Right atrium auricular region (tissue), 2 donors: ENCODE measurements at places on chromosomes 4 and X. TPM values are rescaled to one million over a fixed set of nuclear protein-coding genes. Genes with fewer than 3 reads are reported as not detected.

- no peak for DNase-seq
These were observed 90.0 kb upstream of the AFAP1 start for GRCh38 chr4:8029689-8030088.

HSPA4L gene
- total RNA-seq: 4.9 TPM

DNA sequence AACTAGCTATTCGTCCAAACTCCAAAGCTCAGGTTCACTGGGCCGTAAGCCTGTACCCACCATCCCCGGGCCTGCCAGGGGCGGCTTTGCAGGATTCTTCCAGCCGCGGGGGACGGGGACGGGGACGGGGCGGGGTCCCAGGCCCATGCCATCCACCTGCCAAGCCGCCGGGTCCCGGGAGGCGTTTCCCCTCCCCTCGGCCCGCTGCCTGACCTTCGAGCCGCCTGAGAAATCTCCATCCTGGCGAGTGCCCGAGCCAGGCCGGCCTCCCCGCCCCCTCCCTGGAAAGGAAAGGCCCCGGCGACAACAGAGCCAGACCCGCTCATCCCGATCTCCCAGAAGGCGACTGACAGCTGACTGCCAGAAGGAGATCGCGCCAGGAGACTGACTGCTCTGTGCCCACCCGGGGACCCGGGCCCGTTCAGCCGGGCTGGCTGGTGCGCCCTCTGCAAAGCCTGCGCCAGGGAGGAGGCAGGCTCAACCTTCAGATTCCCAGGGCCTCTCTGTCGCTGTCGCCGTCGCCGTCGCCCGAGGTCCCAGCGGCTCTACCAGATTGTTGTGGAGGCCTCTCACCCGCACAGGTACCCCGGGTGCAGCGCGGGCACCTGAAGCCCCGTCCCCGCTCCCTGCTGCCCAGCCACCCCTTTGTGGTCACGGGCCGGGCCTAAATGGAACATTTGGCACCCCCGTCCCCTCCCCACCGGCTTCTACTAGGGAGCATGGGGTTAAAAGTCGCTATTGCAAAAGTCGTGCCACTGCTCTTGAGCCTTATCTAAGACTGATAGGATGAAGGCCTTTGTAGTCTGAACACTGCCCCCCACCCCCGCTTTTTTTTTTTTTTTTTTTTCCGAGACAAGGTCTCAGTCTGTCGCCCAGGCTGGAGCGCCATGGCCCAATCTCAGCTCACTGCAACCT, at the start of gene RGN:
Gene RGN, plus strand, starts transcription at position 315 of the 915 bp plus-strand sequence. CDS start 2,702 bp downstream, outside the sequence.
- DNase-seq: no peak

GRCh38 chr4:68147079-68147478, 17.4 kb upstream of the TMPRSS11F start:
- DNase-seq: no peak

- no peak for DNase-seq
These were observed 290.9 kb upstream of the LDB2 start for GRCh38 chr4:17189401-17189720.

DNA sequence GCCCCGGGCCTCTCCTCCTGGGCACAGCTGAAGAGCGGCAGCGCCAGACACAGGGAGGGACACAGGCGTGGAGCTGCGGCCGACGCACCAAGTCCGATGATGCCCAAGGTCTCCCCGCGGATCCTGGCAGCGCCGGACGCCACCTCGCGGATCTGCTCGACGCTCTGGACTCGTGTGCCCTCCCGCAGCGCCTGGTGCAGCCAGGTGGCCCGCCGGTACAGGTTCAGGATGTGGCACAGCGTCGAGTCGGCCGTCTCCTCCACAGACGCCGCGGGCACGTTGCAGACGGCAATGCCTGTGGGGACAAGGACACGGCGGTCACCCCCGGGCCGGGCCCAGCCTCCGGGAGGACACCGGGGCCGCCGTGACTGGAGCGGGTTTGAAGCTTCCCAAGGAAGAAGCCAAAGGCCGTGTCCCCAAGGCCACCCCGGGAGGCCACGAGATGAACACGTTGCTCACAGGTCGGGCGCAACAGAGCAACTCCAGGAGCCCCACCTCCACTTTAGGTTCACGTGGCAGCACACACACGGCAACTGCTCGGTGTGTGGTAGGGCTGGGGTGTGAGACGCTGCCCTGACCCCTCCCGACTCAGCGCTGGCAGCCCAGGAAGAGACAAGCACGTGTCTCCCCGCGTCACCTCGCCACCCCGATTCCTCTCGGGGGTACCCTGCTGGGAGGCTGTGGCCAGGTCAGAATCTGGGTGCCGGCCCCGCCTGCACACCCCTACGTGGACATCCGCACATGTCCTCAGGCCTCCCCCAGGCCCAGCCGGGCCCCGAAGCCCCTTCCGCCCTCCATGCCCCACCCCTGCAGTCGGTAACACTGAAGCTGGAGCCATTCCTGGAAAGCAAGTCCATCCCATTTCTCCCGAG, 23.4 kb downstream of the CTBP1 start:
- no peak for DNase-seq

DNA sequence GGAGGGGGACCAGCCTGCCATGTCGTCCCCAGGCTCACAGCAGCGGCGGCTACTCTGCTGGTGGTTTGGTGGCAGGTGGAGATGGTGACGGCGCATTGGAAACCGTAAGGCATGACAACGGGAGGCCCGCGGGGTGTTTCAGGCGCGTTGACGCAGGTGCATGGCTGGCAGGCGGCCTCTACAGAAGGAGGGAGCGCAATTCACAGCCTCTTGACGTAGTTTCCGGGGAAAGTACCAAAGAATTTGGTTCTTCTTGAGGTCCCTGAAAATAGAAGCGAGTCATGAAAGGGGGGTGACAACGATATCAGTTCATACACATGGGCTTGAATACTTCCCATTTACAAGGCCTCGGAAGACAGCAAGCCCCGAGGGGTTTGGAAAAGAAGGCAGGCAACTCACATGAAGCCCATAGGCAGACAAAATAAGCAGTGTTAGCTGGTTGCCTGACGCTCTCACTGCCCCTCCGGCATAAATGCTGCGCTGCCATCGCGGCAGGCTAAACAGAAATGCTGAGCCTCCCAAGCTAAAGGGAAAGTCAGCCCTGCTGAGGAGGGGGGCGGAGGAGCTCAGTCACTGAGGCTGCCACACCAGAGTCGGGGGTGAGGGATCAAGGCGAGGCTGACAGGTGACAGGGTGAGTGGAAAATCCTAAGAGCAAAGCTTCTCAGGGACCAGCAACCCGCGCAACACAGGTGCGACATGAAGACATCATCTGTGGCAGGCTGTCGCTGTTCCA, 52.3 kb upstream of the PDLIM3 start:
- no peak for DNase-seq

BEX2 gene
- 59.9 TPM for total RNA-seq

- no peak for DNase-seq
These were observed 184.4 kb downstream of the DKK2 start for GRCh38 chr4:106851726-106852125.

DNA sequence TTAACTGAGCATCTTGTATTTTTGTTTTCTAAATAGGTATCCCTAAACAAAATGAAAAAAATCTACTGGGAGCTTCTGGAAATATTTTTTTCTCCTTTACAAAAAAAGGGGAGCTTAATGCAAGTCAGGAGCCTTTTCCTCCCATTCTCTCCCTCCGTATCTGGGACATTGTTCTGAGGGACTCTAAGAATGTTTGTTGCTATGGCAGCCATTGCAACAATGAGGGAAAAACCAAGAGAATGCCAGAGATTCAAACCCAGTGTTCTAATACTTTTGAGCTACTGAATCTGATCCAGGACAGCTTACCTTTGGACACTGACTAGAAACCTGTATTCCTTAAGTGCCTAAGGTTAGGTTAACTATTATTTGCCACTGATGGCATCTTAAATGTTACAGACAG, 485.7 kb upstream of the HS3ST1 start:
- no peak for DNase-seq

INTU gene
- 1.8 TPM for total RNA-seq

- no peak for DNase-seq
These were observed 164.4 kb downstream of the RBMX2 start for GRCh38 chrX:130566028-130566683.

DNA sequence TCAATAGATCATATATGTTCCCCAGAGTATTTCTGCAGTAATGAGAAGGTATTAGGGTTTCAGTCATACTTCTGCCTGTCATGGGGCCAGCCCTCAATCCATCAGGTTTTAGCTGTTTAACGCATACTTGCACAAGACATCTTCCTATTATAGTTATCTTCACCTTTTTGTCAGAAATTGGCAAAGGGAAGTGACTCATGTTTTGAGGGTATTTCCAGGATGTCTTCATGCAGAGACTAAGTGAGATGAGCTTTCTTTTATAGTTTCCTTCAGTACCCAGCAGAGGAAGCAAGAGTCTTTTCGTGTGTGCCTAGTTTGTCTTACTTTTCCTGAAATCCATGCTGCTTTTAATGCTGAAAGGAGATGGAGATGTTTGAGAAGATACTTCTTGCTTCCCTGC, 9.5 kb downstream of the CSTF2 start:
- no peak for DNase-seq

DNA sequence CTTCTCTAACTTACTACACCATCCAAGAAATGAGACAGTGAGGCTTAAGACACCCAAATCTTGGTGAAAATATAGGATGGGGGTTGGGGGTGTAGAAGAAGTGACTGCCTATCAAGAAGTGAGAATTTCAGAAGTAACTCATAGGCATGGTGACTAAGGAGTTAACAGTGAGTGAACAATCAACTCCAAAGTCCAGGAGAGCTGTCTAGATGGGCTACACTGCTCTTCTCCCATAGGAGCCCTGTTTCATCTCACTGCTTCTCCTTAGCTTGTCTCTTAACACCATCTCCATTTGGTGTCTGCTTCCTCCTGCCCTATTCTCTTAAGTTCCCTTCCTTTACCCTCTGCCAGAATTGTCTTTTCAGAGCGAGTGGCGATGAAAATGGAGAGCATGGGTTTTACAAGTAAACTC, 22.7 kb downstream of the FABP2 start:
- DNase-seq: no peak

DNA sequence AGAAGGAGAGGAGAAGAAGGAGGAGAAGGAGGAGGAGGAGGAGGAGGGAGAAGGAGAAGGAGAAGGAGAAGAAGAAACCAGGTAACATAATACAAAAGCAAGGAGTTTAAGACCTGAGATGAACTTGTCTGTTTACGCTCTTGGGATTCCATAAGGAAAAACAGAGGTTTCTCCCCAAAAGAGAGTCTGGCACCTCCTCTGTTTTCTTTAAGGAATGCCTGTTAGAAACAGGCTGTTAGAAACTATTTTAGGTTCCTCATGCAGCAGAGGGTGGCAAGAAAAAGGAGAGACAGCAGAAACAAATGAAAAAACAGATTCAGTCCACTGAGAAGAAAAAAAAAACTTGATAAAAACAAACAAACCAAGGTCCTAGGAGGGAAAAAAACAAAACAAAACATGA, 10.3 kb upstream of the FHDC1 start:
- DNase-seq: no peak

GRCh38 chrX:53294024-53294648, 12.8 kb upstream of the IQSEC2 start:
- DNase-seq: no peak

DNA sequence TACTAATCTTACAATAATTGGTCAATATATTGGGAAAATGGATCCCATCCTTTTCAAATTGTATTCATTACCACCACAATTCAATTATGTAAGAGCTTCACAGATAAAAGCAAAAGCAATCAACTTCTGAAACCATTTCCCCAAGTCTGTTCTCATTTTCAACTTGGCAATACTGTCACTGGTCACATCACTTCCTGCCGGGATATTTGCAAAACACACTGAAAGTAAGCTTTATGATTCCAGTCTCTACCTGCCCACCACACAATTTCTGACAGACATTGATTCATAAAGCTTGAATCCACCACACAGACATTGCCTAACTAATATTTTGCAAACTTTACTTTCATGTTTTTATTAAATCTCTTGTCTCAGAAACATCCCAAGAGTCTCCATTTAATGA, 53.6 kb downstream of the LIN54 start:
- DNase-seq: no peak
